RCC 7860 (cell line): ENCODE measurements at places on chromosomes 4 and X.

- peak; percentile 77 for DNase-seq
Measured at GRCh38 chr4:182085051-182085480, 158.1 kb upstream of the TENM3 start.

DNA sequence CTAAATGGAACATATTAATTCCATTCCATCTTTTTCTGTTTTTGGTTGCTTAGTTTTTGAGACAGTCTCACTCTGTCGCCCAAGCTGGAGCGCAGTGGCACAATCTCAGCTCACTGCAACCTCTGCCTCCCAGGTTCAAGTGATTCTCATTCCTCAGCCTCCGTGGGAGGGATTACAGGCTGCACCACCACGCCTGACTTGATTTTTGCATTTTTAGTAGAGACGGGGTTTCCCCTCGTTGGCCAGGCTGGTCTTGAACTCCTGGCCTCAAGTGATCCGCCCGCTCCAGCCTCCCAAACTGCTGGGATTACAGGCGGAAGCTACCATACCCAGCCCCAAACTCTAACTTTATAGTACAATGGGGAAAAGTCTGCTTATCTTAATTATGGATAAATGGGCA is 11.2 kb downstream of the HNRNPD start:
- DNase-seq, result no peak

DNA sequence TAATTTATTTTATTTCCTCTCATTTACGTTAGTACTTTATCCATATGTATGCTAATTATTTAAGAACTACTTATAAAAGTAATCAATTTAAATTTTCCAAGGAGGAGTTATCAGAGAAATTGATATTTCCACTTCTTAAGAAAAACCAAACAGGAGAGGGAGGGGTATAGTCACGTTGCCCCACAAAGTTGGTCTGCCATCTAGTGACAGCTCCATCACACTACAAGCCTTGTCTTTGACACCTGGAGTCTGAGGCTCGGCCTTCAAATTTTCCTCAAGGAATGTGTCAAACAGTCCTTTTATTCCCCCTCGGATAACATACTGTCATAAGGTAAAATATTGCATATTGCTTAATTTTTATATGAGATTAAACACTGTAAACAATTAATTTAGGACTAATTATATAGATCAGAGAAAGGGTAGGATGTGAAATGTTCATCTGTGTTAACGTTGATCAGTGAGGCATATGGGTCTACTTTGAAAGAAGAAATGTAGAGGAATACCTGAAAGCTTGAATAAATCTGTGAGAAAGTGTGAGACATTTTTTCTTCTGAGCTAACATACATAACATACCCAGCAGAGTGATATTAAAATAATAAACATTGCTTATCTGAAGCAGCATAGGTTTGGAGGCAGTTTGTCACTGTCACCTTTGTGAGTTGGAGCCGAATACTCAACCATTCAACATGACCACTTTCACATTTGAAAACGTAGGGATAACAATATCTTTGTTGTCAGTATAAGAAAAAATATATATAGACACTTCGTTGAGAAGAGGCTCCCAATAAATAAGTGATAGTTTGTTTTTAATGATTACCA is 114.4 kb downstream of the GLRA3 start:
- DNase-seq, result peak; percentile 30

GRCh38 chr4:3442460-3442958 is 741 bp downstream of the HGFAC start:
- DNase-seq, result no peak

DNA sequence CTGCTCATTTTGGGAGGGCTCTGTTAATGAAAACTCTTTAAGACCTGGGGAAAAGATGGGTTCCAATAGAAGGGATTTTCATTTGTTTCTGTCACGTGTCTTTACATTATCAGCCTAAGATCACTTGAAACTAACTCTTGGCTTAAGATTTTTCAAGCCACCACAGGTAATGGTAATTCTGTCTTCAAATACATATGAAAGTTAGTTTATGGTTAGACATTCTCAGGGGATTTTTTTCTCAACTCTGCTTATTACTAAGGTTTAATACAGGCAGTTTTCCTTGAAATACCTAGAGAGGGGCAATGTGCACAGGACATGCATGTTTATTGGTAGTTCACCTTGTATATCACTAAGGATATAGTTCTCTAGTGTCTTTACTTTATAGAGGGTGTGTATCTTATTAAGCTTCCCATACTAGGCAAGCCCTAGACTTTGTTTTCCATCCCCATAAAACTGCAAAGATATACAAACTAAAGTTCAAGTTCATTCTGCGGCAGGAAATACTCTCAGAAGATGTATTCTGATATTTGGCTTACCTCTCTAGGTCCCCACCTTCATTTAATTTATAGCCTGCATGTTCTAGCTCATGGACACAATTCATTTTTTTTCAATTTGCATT is 38.2 kb upstream of the MYOZ2 start:
- no peak for DNase-seq

DNA sequence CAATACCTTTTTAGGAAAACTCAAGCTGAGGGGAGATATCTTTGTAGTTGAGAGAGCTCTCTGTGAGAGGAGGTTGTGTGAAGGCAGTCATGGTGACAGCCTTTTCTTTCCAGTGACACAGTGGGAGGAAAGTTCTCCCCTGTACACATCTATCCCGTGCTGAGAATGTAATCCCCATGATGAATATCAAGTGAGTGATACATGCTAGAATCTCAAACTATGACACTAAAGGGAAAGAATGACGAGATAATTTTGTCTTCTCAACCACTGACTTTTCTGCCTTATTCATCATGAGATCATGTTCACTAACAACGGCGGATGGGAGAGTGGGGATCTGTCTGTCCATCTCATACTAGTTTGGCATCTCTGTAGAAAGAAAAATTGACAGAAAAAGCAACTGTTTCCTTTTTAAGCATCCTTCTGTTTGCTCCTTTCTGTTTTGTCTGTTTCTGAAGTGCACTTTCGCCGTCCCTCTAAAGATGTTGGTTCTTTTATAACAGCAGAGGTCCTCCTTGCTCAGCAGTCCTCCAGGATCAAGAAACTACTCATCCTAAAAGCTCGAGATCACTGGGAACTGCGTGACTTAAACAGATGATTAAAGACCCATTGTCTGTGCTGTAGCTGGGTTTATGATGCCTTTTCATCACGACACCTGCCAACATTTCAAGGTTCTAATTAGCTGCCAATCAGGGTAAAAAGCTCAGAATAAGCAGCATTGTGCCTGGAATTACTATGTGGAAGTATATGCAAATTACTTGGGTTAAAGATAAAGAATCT is 137.6 kb downstream of the DCK start:
- DNase-seq, result peak; percentile 84

DNA sequence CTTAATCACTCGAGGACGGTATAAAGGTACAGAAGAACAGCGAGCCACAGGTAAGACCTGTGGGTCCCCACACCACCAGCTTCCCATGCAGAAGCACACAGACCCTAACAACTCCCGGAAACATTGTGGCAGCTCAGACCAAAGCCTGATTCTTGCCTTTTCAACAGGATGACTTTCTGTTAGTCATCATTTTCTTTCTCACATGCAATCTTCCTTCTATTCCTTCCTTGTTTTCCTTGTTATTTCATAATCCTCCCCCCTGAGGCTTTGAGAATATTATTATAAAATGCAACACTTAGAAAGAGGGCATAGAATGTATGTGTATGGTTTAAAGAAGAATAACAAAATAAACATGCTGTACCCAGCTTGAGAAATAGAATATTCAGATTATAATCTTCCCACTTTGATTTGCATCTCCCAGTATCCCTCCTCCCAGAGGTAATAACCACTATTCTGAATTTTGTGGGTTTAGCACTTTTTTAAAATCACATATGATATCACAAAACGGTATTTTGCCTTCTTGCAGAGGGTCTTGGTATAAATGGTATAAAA is 100.9 kb downstream of the FHDC1 start:
- no peak for DNase-seq

GRCh38 chr4:13176741-13177142 is 307.4 kb downstream of the RAB28 start:
- no peak for DNase-seq
